ENCODE measurements at places on chromosomes 6 and 20. TPM values are rescaled to one million over a fixed set of nuclear protein-coding genes. Genes with fewer than 3 reads are reported as not detected.

GRCh38 chr20:4813863-4814695, 92.4 kb downstream of the PRND start:
- DNase-seq, result peak; percentile 76
- peaks cover 53% of the 10 kb centered on the region for H3K4me1 ChIP-seq
- H3K36me3 ChIP-seq, result no peaks in the 10 kb centered on the region
- peak overlapping the region; percentile 100 for H3K27ac ChIP-seq

GRCh38 chr6:151901009-151901411, 93.5 kb downstream of the ESR1 start:
- H3K4me3 ChIP-seq, result no peak overlapping the region
- H3K27me3 ChIP-seq, result peaks cover 4% of the 10 kb centered on the region
- DNase-seq, result no peak
- H3K4me1 ChIP-seq, result no peaks in the 10 kb centered on the region
- H3K27ac ChIP-seq, result no peak overlapping the region

- no peaks in the 10 kb centered on the region for H3K36me3 ChIP-seq
- no peak overlapping the region for H3K27ac ChIP-seq
- H3K27me3 ChIP-seq, result peaks cover under 1% of the 10 kb centered on the region
- H3K4me3 ChIP-seq, result no peak overlapping the region
- H3K4me1 ChIP-seq, result no peaks in the 10 kb centered on the region
Measured at GRCh38 chr6:161828355-161828754, 554.5 kb upstream of the AGPAT4 start.

- H3K36me3 ChIP-seq, result no peaks in the 10 kb centered on the region
- peaks cover 4% of the 10 kb centered on the region for H3K27me3 ChIP-seq
- no peak for DNase-seq
- no peak overlapping the region for H3K4me3 ChIP-seq
Measured at GRCh38 chr20:23286346-23286745, 64.2 kb upstream of the NXT1 start.

DNA sequence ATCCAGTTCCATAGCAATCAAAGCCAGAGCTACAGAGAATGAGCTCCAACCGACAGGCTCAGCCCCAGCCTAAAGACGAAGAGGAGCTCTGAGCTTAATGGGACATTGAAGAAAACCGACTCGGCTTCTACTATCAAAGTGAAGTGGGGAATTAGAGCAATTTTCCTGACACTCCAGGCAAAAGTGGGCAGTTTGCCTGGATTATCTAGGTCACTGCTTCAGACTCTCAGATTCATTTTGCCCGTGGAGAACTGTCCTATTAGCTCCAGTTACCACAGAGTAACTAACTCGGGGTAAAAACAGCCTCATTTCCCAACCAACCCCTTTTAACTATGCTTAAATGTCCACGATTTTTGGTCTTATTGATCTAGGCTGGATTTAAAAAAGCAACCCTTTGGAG, 592.1 kb upstream of the NRSN1 start:
- no peaks in the 10 kb centered on the region for H3K36me3 ChIP-seq
- H3K27me3 ChIP-seq, result peaks cover 2% of the 10 kb centered on the region
- H3K4me1 ChIP-seq, result peaks cover 6% of the 10 kb centered on the region
- H3K4me3 ChIP-seq, result no peak overlapping the region
- no peak overlapping the region for H3K27ac ChIP-seq
- no peak for DNase-seq

Gene RIOK1
- 23.7 TPM for polyA plus RNA-seq

GRCh38 chr20:22795433-22795832, 211.1 kb upstream of the FOXA2 start:
- no peaks in the 10 kb centered on the region for H3K4me1 ChIP-seq
- H3K4me3 ChIP-seq, result no peak overlapping the region
- DNase-seq, result no peak
- H3K27ac ChIP-seq, result no peak overlapping the region
- H3K27me3 ChIP-seq, result peaks cover 9% of the 10 kb centered on the region

Gene PRND
- not detected for polyA plus RNA-seq

DNA sequence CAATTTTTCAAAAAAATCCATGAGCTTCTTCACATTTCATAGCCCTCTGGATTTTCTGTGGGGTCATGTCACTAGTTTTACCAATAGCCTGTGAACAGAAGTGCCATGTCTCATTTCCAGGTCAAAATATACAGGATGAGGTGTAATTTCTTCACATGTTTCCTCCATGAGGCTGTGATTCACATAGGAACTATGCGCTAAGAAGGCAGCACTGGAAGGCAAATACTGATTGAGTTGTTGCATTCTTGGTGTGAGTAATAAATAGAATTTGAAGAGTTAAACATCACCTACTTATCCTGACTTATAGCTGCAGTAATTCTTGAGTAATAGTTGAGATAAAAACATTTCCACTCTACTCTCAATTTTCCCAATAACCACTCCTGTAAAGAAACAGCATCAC, 442.3 kb downstream of the HAO1 start:
- H3K27ac ChIP-seq, result no peak overlapping the region
- no peak for DNase-seq
- H3K4me1 ChIP-seq, result no peaks in the 10 kb centered on the region
- H3K27me3 ChIP-seq, result no peaks in the 10 kb centered on the region

All from immature natural killer cell (primary cell).